Activated CD4-positive, alpha-beta T cell treated with anti-CD3 and anti-CD28 coated beads for 36 hours (primary cell): ENCODE measurements at places on chromosomes 4 and X. TPM values are rescaled to one million over a fixed set of nuclear protein-coding genes. Genes with fewer than 3 reads are reported as not detected.

Gene ITIH6
- not detected for total RNA-seq

Gene HS3ST1
- total RNA-seq = not detected

Gene LRPAP1
- 53.4 TPM for total RNA-seq

Gene UGT2B17
- not detected for total RNA-seq

Gene NPY2R
- total RNA-seq = not detected

Gene CT47B1
- not detected for total RNA-seq

Gene PRDM5
- total RNA-seq = not detected

Gene VCX3B
- total RNA-seq = not detected

Gene IGSF1
- total RNA-seq = not detected

Gene TLR3
- total RNA-seq = not detected

DNA sequence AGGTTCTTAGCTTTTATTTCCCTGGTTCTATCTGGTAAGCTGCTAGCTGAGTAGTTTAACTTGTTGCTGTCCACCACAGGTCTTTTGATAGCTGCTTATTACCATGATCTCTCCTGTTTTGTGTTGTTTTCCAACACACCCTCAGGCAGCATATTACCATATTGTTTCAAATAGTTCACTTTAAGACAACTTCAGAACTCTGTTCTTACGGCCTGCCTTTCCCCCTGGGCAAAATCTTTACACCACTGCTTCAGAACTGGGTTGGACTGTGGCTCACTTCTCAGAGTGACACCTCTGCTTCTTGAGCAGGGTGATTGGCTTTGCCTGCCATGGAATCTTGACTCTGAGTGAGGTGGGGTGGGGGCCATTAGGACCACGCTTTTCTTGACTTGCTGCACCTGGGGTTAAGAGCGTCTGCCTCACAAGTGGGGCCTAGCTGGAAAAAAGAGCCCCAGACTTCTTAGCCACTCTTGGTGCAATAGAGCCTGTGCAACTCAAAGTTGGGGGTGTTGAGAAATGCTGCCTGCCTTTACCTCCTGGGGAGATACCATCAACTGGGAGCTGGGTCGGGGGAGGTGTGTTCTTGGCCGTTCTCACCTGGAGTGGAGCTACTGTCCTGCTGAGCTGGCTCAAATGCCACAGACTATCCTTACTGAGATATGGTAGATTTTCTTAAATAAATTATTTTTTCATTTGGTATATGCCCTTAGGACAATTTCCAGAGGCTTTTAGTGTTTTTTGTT lies 23.4 kb downstream of the USP9X start:
- no peak for DNase-seq
- peak overlapping the region; percentile 58 for H3K27ac ChIP-seq
- no peaks in the 10 kb centered on the region for H3K27me3 ChIP-seq
- H3K4me3 ChIP-seq = no peak overlapping the region
- H3K4me1 ChIP-seq = peaks cover 70% of the 10 kb centered on the region

- peaks cover 3% of the 10 kb centered on the region for H3K4me1 ChIP-seq
- no peaks in the 10 kb centered on the region for H3K27me3 ChIP-seq
- H3K4me3 ChIP-seq = no peak overlapping the region
- peak; percentile 7 for DNase-seq
These were observed 154.5 kb upstream of the GALNT7 start for GRCh38 chr4:173014113-173014558.

GRCh38 chr4:15888515-15888914 lies 50.0 kb downstream of the FGFBP1 start:
- peaks cover 3% of the 10 kb centered on the region for H3K4me1 ChIP-seq
- peak; percentile 37 for DNase-seq
- no peaks in the 10 kb centered on the region for H3K36me3 ChIP-seq
- peaks cover 2% of the 10 kb centered on the region for H3K27me3 ChIP-seq
- H3K4me3 ChIP-seq = no peak overlapping the region
- H3K27ac ChIP-seq = no peak overlapping the region

GRCh38 chrX:133374874-133375387 lies 40.4 kb downstream of the GPC4 start:
- no peaks in the 10 kb centered on the region for H3K4me1 ChIP-seq
- DNase-seq = no peak
- H3K27ac ChIP-seq = no peak overlapping the region
- H3K4me3 ChIP-seq = no peak overlapping the region
- peaks cover 2% of the 10 kb centered on the region for H3K27me3 ChIP-seq

DNA sequence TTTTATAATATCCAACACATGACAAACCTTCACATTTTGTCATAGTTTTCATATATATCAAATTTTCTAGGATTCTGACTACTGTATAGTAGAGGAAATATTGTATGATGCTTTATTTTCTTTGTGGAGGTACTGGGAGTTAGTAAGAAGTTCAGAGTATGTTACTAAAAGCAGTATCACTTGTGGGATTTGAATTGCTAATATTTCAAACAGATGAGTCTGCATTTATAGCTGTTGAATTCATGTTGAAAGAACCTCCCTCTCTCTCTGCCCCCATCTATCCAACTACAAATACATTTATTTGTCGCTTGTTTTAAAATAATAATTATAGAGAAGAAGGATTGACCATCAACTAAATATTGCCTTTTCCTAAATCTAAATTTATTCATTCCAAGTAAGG lies 29.8 kb upstream of the MAPK10 start:
- no peaks in the 10 kb centered on the region for H3K36me3 ChIP-seq
- H3K27ac ChIP-seq = no peak overlapping the region
- DNase-seq = no peak
- no peaks in the 10 kb centered on the region for H3K4me1 ChIP-seq
- no peak overlapping the region for H3K4me3 ChIP-seq
- H3K27me3 ChIP-seq = peaks cover 3% of the 10 kb centered on the region

DNA sequence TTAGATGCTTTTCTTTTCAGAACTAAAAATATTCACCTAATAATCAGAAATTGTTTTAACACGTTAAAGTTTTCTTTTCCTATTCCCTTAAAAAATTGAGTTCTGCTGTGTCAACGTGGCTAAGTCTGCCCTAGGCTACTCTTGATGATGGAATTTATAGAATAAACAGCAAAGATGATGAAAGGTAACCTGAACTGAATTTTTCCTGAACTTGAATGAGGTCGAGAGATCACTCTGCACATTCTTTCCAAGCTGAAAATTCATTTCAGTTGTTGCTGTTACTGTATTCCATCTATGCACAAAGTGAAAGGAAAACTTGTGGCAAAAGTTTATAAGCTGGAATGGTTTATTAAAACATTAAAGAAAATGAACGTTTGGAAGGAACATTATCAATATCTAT lies 245.9 kb upstream of the GIMD1 start:
- no peak for DNase-seq
- H3K27me3 ChIP-seq = no peaks in the 10 kb centered on the region
- H3K4me3 ChIP-seq = no peak overlapping the region
- H3K36me3 ChIP-seq = no peaks in the 10 kb centered on the region
- no peaks in the 10 kb centered on the region for H3K4me1 ChIP-seq

GRCh38 chr4:158020176-158020575 lies 152.6 kb downstream of the GASK1B start:
- no peaks in the 10 kb centered on the region for H3K27me3 ChIP-seq
- no peaks in the 10 kb centered on the region for H3K4me1 ChIP-seq
- no peak overlapping the region for H3K27ac ChIP-seq
- no peak overlapping the region for H3K4me3 ChIP-seq

DNA sequence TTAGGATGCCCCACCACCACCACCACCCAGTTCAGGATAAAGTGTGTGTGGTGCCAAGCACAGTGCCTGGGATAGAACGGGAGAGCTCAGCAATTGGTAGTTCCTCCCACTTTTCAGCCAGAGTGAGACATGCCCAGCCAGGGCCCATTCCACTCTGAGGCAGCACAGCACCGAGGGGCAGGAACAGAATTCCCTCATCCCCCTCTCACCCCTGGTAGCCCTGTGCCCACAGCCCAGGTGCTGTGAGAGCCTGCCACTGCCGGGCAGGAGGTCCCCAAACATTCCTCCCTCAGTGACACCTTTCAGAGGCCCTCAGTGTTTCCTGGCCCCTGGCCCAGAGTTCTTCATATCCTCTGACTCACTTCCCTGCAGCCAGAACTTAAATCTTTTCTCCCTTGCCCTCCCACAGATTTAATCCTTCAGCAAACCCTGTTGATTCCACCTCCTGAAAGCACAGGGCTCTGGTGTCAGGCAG lies 8.1 kb downstream of the RIPPLY1 start:
- no peak for DNase-seq
- H3K36me3 ChIP-seq = no peaks in the 10 kb centered on the region
- no peaks in the 10 kb centered on the region for H3K4me1 ChIP-seq
- H3K27me3 ChIP-seq = peaks cover 3% of the 10 kb centered on the region
- no peak overlapping the region for H3K4me3 ChIP-seq

GRCh38 chr4:2141022-2141761 lies 82.1 kb downstream of the NAT8L start:
- no peak overlapping the region for H3K4me3 ChIP-seq
- no peak overlapping the region for H3K27ac ChIP-seq
- DNase-seq = no peak
- H3K4me1 ChIP-seq = peaks cover 24% of the 10 kb centered on the region
- no peaks in the 10 kb centered on the region for H3K27me3 ChIP-seq

DNA sequence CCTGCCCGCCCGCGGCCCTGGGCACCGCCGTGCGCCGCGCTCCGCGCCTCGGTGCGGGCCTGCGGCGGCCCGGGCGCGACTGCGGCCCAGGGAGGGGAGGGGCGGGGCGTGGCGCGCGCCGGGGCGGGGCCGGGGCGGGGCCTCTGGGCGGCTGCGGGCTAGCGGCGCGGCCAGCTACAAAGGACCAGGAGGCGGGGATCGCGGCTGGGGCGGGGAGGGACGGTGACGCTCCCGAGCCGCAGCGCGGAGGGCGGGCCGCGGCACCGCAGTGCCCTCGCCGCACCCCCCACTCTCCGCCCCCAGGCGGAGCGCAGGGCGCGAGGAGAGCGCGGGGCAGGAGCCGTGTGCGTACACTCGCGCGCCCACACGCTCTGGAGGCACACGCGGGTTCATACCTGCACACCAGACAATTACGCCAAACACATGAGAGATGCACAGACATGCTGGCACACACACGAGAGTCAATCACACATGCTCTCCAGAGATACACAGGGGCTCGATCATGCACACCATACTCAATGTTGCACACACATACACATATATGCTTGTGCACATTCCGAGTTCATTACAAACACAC lies at the start of gene CRMP1:
Gene CRMP1 (minus strand): TSS at position 83 of the 577 bp plus-strand sequence. CDS start 117 bp downstream, outside the sequence.
- peaks cover 42% of the 10 kb centered on the region for H3K27me3 ChIP-seq
- H3K27ac ChIP-seq = no peak within 1 kb of the TSS
- H3K36me3 ChIP-seq = no peaks in the 10 kb centered on the region
- peaks cover 5% of the 10 kb centered on the region for H3K4me1 ChIP-seq

GRCh38 chrX:120299928-120300327 lies 11.3 kb downstream of the TMEM255A start:
- no peaks in the 10 kb centered on the region for H3K27me3 ChIP-seq
- no peak overlapping the region for H3K27ac ChIP-seq
- H3K4me3 ChIP-seq = no peak overlapping the region

GRCh38 chr4:56505269-56506130 lies at the start of gene ARL9:
ARL9 (plus strand) TSS chr4:56505791; CDS start chr4:56505863, 72 bp downstream.
- peaks cover 22% of the 10 kb centered on the region for H3K4me1 ChIP-seq
- H3K36me3 ChIP-seq = peaks cover 19% of the 10 kb centered on the region
- peak within 1 kb of the TSS; percentile 78 for H3K4me3 ChIP-seq
- peak within 1 kb of the TSS; percentile 74 for H3K27ac ChIP-seq
- no peaks in the 10 kb centered on the region for H3K27me3 ChIP-seq

- H3K4me1 ChIP-seq = no peaks in the 10 kb centered on the region
- H3K36me3 ChIP-seq = no peaks in the 10 kb centered on the region
- H3K4me3 ChIP-seq = no peak overlapping the region
- no peak for DNase-seq
- H3K27me3 ChIP-seq = no peaks in the 10 kb centered on the region
These were observed 305.5 kb downstream of the FAT4 start for GRCh38 chr4:125620066-125620860.

DNA sequence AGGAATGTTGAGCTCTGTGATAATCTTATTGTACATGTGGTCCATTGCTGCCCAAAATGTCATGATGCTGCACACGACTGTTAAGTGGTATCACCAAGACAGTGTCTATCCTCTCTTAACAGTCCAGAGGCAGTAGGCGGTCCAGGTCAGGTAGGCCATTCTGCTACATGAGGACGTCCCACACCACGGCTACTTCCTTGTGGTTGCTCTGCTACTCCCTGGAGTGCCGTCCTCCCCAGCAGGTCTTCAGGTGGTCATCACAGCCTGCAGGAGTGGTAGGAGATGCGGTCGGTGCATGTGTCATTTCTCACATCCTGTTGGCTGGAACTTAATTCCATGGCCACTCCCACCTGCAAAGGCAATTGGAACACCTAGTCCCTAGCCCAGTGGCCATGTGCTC lies 11.5 kb upstream of the STK32B start:
- no peaks in the 10 kb centered on the region for H3K36me3 ChIP-seq
- no peaks in the 10 kb centered on the region for H3K4me1 ChIP-seq
- no peak overlapping the region for H3K27ac ChIP-seq
- peaks cover 7% of the 10 kb centered on the region for H3K27me3 ChIP-seq

DNA sequence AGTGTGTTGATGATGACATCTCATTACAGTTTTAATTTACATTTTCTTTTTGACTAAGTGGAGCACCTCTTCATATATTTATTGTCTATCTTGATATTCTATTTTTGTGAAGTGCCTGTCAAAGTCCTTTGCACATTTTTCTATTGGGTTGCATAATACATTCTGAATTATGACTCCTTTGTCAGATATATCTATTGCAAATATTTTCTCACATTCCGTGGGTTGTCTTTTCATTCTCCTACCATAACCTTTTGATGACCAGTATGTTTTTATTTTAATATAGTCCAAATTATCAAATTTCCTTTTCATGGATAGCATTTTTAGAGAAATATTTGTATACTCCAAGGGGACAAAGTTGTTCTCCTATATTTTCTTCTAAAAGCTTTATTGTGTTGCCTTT lies 126.4 kb downstream of the PJA1 start:
- no peaks in the 10 kb centered on the region for H3K27me3 ChIP-seq
- H3K4me1 ChIP-seq = no peaks in the 10 kb centered on the region
- H3K4me3 ChIP-seq = no peak overlapping the region
- no peak overlapping the region for H3K27ac ChIP-seq

DNA sequence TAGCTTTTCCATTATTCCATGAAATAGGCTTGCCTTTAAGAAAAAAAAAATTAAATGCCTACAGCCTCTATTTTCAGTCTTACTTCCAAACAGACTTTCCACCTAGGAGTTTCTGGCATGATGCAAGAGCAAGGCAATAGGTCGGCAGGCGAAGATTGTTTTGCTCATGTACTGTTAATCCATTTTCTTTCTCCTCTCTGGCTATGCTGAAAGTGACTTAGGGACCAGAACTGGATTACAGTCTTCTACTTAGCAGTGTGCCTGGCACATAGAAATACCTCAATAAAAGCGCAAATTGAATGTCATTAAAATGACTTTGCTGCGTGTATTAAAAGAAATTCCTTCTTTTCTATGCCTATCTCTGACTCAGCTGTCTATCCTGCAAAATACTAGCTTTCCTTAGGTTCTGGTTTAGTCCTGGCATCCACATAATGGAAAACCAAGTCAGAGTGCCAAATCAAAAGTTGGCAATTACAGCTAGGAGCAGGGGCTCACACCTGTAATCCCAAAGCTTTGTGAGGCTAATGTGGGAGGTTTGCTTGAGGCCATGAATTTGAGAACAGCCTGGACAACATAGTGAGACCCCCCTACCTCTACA lies 51.9 kb downstream of the CC2D2A start:
- DNase-seq = no peak
- no peaks in the 10 kb centered on the region for H3K4me1 ChIP-seq
- no peaks in the 10 kb centered on the region for H3K27me3 ChIP-seq
- no peak overlapping the region for H3K4me3 ChIP-seq

GRCh38 chrX:18449236-18449635 lies 23.8 kb downstream of the CDKL5 start:
- H3K4me1 ChIP-seq = peaks cover 2% of the 10 kb centered on the region
- H3K4me3 ChIP-seq = no peak overlapping the region
